ENCODE measurements at places on chromosomes 3 and 15.

DNA sequence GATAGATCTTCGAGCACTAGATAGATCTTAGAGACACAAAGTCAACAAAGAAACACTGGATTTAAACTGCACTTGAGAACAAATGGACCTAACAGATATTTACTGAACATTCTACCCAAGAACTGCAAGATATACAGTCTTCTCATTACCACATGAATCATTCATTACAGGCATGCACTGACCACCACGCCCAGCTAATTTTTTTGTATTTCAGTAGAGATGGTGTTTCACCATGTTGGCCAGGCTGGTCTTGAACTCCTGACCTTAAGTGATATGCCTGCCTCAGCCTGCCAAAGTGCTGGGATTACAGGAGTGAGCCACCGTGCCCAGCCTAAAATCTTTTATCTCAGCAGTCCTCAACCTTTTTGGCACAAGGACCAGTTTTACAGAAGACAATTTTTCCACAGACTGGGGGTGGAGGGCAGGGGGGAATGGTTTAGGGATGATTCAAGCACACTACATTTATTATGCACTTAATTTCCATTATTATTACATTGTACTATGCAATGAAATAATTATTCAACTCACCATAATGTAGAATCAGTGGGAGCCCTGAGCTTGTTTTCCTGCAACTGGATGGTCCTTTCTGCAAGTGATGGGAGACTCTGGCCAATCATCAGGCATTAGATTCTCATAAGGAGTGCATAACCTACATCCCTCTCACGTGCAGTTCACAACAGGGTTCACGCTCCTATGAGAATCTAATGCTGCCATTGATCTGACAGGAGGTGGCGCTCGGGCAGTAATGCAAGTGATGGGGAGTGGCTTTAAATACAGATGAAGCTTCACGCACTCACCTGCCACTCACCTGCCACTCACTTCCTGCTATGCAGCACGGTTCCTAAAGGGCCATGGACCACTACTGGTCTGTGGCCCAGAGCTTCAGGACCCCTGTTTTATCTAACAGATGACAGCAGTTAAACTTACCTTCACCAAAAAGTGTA lies 21.7 kb downstream of the CSNK1G1 start:
- DNase-seq, result no peak

DNA sequence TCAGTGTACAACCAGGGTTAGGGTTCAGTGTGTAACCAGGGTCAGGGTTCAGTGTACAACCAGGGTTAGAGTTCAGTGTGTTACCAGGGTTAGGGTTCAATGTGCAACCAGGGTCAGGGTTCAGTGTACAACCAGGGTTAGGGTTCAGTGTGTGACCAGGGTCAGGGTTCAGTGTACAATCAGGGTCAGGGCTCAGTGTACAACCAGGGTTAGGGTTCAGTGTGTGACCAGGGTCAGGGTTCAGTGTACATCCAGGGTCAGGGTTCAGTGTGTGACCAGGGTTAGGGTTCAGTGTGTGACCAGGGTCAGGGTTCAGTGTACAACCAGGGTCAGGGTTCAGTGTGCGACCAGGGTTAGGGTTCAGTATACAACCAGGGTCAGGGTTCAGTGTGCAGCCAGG lies 33.3 kb downstream of the CYP11A1 start:
- DNase-seq, result no peak

DNA sequence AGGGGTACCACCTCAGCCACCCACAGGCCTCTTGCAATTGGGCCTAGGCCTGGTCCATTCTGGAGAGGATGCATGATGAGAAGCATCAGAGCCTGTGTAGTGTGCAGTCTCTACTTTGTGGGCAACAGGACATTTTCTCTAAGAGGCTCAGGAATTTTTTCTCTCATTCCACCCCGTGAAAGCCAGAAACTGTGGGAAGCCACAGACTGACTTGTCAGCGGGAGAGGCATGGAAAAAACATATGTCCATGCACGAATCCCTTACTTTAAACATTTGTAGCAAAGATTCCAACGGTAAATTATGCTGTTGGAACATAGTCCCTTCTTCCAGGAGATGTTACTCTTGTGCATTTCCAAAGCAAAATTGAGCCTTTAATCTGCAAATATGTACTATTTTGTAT lies 196.5 kb downstream of the KLHL25 start:
- DNase-seq, result no peak

GRCh38 chr3:71625676-71626075 lies 42.1 kb upstream of the FOXP1 start:
- DNase-seq, result no peak

GRCh38 chr3:195763076-195763830 lies 42.5 kb downstream of the MUC20 start:
- no peak for DNase-seq

DNA sequence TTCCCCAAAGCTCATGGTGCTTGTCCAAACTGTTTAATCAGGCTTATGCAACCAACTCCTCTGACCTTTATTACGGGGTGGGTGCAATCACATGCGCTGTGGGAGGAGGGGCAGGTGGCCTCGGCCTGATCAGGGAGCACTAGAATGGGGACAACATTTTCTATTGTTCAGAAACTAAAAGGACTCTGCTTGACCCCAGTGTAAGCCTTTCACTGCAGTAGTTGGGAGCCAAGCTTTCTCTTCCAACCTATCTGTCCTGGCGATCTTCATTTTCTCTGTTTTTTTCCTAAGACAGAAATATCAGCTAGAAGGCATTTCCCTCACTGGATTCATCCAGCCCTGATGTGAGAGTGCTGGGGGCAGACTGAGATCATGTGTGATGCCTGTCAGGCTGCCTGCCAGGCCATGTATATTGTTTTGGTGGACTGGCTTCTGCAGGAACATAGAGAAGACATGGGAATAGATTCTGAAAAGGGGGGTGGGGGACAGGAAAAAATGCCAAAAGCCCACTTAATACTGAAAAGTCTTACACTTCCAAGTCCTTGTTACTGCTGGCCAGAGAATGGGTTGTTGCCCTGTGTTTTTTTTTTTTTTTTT lies 627.0 kb upstream of the TBL1XR1 start:
- DNase-seq, result peak; percentile 54

DNA sequence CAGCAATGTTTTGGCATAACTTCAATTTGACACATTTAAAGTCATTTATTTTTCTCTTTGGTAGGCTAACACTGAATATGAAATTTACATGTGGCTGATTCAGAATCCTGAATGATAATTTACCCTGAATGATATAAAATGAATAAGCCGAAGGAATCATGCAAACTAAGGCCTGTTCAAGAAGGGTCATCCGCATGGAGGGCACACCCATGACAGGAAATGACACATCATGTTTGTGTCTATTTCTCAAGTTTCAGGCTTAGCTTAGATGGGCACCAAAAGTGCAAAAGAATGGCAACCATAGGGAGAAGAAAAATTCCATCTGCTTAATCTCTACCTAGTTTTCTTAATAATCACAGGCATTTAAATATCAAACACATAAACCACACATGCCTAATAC lies 141.5 kb downstream of the DUT start:
- DNase-seq, result no peak

DNA sequence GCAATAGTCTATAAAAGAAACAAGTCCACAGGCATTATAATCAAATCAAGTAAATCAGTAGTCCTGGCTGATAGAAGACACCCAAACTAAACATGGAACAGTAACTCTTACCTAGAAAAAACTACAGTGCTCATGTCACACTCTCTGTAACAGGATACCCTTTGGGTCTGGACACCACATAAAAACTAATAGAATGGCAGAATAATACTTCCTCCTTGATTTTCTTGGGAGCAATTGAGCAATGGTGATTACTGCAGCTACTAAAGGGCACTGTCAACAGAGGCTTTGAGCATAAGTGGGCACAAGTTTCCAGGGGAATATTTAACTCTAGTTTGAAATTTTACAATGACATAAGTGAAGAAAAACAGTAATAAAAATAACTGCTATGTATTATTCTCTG lies 59.5 kb downstream of the GLB1 start:
- no peak for DNase-seq

DNA sequence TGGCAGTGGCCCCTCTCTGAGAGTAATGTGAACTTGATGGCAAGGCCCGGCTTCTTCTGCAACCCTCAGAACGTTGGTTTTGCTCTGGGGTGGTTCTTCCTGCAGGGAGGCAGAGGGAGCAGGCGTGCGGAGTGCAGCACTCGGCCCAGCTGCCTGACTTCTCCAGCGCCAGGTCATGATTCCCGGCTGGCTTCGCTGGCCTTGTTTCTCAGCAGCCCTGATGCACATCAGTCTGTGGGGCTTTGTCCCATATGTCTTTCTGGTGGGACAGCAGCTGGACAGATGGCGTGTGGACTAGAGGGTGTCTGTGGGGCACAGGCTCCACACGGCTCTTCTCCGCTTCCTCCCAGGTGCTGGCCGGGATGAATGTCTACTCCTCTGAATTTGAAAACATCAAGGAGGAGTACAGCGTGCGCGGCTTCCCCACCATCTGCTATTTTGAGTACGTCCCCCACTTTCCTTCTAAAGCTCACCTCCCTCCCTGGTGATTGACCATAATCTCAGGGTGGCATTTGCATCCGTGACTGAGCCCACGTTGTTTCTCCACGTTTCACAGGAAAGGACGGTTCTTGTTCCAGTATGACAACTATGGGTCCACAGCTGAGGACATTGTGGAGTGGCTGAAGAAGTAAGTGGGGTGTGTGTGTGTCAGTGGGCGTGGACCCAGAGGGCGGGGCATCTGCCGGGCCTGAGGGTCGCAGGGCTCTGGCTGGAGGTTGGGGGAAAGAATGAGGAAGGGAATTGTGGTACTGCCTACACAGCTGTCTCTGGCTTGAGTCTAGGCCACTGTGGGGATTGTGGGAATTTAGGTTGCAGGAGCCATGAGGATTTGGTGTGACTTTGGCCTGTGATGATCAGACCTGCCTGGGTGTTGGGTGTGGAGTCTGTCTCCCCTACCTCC lies 57.1 kb downstream of the PDIA5 start:
- DNase-seq, result no peak

DNA sequence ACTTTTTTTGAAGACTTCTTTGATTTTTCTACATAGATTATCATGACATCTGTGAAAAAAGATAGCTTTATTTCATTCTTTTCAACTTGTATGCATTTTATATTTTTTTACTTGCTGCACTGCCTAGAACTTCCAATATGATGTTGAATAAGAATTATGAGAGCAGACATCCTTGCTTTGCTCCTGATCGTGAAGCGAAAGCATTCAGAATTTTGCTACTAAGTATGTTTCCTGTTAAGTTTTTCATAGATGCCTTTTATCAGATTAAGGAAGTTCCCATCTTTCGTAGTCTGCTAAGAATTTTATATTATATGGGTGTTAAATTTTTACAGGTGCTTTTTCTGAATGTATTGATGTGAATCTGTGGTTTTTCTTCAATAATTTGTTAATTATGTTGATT lies 163.4 kb upstream of the GADL1 start:
- no peak for DNase-seq

- no peak for DNase-seq
Observed at GRCh38 chr15:78061963-78062427, 15.5 kb downstream of the TBC1D2B start.

- DNase-seq, result no peak
Observed at GRCh38 chr3:53828581-53828980, 17.6 kb downstream of the CHDH start.

GRCh38 chr3:184546252-184546651 lies 15.3 kb upstream of the EPHB3 start:
- DNase-seq, result no peak

DNA sequence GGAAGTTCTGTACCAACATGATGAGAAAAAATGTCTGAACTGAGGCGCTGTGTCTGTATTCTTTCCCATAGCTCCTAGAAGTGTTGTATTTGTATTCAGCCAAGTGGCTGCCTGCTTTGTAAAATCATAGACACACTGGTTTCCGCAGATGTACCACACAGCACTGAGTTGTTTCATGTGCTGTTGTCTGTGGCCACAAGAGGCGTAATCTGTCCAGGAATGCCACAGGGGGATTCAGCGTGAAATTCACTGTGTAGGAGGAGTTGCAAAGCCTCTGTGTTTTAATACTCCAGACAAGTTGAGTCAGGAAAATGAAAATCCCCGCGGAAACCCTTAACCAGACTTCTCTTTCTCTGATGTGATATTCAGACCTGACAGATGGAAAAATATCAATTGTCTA lies 462.2 kb downstream of the NSUN3 start:
- DNase-seq, result peak; percentile 9

GRCh38 chr3:11363715-11364114 lies 91.5 kb downstream of the ATG7 start:
- DNase-seq, result no peak

- DNase-seq, result no peak
Observed at GRCh38 chr3:194852345-194852744, 166.7 kb downstream of the FAM43A start.

- DNase-seq, result no peak
Observed at GRCh38 chr3:147934451-147935180, 525.5 kb downstream of the ZIC1 start.

GRCh38 chr3:112546216-112546759 lies 15.5 kb downstream of the ATG3 start:
- no peak for DNase-seq

- DNase-seq, result no peak
Observed at GRCh38 chr3:104526901-104527401, 839.8 kb upstream of the ALCAM start.

DNA sequence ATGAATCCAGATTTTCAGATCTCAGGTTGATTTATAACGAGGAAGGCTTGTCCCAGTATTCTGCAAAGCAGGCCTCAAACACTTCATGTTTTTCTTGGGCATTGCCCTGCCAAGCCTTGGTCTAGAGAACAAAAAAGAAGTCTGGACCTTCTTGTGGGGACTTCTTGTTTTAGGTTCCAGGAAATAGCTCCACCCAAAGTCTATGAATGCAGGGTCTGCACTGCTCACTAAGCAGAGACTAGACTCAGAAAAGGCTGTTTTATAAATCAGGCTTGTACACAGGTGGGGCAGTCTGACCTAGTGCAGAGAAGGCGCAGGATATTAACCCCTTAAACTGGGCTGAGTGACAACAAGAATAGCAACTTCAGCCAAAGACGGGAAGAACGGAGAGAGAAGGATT lies 44.3 kb downstream of the GLB1 start:
- DNase-seq, result no peak

GRCh38 chr3:69967156-69967555 lies 32.4 kb upstream of the SAMMSON start:
- DNase-seq, result no peak

GRCh38 chr15:29570948-29571791 lies 251.1 kb downstream of the TJP1 start:
- no peak for DNase-seq

GRCh38 chr15:63093486-63094205 lies 28.0 kb upstream of the LACTB start:
- no peak for DNase-seq

DNA sequence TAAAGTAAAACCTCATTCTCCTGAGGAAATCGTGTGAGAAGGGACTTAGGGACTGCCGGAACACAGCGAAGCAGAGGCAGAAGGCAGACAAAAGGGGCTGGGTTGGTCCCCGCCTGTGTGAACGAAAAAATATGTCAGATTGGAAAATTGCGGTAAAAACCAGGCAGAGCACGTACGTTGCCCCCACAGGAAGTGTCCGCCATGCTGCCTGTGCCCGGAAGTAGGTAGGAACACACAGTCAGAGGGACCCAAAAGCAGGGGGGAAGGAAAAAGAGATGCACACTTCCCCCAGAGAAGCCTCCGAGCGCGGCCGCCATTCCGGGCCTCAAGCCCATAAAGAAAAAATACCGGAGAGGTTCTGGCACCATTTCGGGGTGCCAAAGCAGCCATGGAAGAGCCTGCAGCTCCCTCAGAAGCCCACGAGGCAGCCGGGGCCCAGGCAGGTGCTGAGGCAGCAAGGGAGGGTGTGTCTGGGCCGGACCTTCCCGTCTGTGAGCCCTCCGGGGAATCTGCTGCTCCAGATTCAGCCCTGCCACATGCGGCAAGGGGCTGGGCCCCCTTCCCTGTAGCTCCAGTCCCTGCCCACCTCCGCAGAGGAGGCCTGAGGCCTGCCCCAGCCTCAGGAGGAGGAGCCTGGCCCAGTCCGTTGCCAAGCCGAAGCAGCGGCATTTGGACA lies at the start of gene MKRN3:
MKRN3 (plus strand) TSS at position 280 of the 676 bp plus-strand sequence; CDS start at position 389, 109 bp downstream.
- DNase-seq, result no peak

Measured in renal cortex interstitium (tissue), 15 donors.